ENCODE measurements at places on chromosomes 1 and 21.

GRCh38 chr21:45168522-45168921 is 94.1 kb downstream of the ADARB1 start:
- no peak for DNase-seq

GRCh38 chr1:70376196-70376595 is 21.7 kb upstream of the ANKRD13C start:
- no peak for DNase-seq

- no peak for DNase-seq
These were observed 371.7 kb upstream of the PTBP2 start for GRCh38 chr1:96349896-96350295.

DNA sequence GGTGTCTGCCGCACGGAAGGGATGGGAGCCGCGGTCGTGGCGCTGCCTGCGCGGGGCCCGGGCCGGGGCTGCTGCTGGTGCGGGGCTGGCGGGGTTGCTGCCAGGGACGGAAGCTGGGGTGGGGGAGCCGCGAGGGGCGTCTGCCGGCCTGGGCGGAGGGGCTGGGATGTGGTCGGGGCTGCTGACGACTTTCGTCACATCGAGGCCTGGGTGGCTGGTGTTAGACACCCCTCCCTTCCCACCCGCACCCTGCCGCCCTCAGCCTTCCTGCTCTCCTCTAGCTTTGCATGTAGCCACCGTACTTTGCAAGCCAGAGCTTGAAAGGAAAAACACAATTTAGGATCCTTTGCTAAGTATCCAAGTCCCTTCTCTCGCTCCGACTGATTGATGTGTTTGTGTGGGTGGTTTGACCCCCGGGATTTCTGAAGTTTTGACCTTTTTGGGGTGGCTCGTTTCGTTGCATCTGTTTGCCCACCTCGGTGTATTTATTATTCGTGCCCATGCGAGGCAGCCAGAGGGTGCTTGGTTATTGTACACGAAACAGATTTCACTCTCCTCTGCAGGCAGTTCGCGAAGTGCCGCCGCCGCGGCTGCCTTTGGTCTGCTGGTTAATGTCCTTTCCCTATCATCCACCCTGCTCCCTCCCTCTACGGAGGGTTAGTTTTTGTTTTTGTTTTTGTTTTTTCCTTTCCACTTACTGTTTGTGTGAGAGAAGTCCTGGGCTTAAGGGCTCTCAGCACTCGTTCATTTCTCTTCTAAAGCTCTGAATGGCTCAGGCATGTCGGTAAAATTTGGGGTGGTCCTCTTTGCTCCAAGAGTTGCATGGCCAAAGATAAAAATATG is 868 bp downstream of the C1orf21 start:
- peak; percentile 45 for DNase-seq

- DNase-seq: no peak
These were observed 54.2 kb downstream of the CD58 start for GRCh38 chr1:116516631-116517030.

DNA sequence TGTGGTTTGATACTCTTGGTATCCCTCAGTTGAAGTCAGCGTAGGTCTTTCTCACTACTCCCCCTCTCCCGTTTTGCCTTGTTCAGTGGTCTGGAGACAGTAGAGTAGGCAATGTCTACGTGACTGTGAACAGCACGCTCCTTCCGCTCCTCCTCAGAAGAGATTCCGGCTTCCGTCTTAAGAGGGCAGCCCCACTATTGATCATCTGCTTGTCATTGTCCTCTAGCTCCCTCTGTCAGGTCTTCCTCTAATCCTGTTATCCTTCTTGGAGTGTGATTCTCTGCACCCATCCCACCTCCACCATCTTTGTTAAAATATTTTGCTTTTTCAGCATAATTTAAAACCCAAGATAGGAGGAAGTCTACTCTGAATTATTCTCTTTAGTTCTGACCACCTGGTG is 129.9 kb upstream of the KCNK2 start:
- peak; percentile 13 for DNase-seq

DNA sequence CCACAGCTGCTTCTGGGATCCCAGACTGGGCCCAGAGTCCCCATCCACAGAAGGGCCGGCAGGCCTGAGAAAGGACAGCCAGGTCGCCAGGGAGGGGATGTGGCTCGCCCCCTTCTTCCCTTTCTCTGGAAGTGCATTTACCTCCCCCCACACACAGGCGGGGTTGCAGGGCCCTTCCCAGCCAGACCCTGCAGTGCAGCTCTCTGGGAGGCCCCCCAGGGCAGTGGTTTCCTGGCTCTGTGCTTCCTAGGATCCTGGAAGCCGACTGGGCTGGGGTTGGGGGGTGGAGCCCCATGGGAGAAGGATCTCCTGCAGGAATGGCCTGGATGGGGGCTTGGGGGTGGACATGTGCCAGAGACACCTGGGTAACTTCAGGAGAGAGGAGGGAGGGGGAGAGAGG is 4.2 kb upstream of the COL6A1 start:
- no peak for DNase-seq

GRCh38 chr1:225617479-225617878 is 35.4 kb downstream of the ENAH start:
- DNase-seq: peak; percentile 63

DNA sequence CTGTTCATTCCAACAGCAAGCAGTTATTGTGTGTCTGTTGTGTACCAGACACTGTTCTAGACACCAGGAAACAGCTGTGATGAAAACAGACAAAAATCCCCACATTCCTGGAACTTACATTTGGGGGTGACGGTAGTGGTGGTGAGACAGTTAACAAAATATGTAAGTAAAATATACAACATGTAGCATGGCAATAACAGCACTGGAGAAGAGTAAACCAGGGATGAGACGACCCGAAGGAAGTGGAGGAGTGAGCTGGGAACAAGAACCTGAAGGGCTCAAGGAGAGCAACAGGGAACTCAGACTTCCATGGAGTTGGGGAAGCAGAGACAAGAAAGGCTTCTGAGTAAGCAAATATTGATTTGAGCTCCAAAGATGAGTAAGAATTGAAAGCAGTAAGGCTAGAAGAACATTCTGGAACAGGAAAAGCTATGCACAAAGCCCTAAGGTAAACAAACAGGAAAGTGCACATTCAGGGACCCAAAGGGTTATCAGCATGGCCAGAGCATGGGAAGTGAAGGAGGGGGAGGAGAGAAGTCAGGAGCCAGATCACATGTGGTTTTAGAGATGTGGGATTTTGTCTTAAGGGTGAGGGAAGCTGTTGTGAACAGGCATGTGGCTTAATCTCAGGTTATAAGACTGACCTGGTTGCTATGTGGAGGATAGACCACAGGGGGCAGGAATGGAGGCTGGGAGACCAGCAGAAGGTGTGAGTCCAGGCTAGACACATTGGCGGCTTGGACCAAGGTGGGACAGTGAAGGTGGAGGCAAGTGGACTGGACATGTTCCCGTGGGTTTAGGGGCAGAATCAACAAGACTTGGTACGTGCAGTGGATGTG is 7.3 kb downstream of the CSF1 start:
- peak; percentile 15 for DNase-seq

- DNase-seq: no peak
These were observed 2.1 kb upstream of the RAB3GAP2 start for GRCh38 chr1:220274251-220274855.

- DNase-seq: no peak
These were observed 1.4 kb downstream of the TOMM20 start for GRCh38 chr1:235127203-235127602.

DNA sequence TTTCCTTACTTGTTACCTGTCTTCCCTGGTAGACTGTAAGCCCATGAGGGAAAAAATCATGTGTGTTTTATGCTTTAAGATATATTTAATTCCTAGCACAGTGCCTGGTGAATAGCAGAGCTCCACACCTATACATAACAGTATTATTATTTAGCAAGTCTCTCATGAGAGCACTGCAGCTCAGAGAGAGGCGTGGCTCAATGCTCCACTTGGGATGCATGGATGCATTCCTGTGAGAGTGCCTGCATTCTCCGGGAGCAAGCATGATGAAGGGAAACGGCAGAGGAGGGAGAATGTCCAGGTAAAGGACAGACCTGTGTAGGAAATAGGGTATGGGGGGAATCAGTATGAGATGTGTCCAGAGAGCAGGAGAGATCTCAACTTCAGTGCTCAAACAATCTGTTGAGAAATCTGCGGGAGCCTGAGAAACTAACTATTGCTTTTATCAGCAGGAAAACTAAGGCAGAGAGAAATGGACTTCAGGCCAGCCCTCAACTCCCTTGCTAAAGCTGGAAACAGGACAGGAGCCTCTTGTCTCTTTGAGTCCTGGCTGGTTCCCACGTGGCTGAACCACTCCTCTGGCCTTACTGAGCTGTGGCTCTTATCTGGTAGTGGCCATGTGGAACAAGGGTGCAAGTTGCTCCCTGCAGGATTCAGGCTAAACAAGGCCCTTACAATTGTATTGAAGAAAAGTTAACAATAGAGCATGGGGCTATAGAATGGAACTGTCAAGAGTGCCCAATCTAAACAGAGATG is 113.1 kb downstream of the KCNN3 start:
- no peak for DNase-seq

DNA sequence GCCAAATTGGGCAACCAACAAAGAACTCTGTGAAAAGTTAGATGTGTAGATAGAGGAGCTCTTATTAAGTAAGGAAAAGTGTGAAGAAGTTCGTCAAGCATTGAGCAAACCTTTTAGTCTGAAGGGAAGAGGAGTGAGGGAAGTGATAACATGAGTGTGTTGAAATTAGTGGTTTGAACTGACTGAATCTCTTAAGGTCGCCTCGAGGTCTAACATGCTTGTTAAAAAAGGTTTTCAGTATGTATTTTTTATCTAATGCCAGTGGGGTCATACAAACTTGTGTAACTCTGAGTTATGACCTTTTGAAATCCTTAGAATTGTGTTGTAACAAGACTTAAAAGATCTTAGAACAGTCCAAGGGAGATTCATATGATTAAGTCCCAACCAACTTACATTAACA is 34.1 kb downstream of the SOAT1 start:
- DNase-seq: peak; percentile 4

DNA sequence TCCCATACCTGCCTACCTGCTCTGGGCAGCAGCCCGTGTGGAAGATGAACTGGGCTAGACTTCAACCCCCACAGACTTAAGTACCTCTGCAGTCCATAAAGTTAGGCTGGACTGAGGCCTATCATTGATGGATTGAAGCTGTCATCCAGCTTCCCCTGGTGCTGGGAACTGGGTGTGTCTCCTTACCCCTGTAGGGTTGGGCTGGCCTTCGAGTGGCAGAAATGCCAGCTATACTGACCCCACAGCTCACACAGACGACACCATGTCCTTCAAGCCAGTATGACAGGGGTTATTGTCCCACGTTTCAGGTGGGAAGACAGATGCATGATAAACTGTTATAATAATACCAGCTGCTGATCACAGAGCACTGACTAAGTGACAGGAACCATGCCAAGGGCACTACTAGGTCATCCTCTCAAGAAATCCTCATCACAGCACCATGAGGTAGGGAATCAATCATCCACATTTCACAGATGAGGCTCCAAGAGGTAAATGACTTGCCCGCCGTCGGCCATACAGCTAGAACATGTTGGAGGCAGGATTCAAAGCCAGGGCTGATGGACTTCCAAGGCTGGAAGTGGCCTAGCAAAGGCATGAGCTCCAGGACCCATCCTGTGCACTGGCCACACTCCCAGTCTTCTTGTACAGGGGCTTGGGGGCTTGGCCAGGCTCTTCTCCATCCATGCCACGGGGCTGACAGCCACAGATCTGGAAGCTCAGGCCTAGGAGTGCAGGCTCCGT is at the start of gene BEST4:
BEST4 (minus strand) TSS at position 51 of the 741 bp plus-strand sequence. CDS start 465 bp downstream, outside the sequence.
- DNase-seq: no peak

GRCh38 chr1:84853741-84854721 is 39.0 kb downstream of the LPAR3 start:
- DNase-seq: peak; percentile 88

DNA sequence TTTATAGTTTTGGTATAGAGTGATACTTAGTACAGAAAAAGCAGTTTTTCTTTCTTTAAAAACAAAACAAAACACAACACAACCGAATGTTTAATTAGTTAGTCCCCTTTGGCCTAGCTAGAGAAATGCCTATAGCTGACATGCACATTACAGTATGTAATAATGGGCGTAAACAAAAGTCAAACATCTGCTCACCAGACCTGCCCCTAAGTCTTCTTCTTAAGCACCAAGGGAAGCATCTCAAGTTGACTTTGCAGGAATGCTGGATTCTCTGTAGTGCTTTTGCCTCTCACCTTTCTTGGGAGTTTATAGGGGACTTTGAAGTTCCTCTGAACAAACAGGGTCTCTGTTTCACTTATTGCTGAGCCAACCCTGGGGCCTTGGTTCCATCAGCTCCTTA is 143.7 kb downstream of the TM2D1 start:
- no peak for DNase-seq

DNA sequence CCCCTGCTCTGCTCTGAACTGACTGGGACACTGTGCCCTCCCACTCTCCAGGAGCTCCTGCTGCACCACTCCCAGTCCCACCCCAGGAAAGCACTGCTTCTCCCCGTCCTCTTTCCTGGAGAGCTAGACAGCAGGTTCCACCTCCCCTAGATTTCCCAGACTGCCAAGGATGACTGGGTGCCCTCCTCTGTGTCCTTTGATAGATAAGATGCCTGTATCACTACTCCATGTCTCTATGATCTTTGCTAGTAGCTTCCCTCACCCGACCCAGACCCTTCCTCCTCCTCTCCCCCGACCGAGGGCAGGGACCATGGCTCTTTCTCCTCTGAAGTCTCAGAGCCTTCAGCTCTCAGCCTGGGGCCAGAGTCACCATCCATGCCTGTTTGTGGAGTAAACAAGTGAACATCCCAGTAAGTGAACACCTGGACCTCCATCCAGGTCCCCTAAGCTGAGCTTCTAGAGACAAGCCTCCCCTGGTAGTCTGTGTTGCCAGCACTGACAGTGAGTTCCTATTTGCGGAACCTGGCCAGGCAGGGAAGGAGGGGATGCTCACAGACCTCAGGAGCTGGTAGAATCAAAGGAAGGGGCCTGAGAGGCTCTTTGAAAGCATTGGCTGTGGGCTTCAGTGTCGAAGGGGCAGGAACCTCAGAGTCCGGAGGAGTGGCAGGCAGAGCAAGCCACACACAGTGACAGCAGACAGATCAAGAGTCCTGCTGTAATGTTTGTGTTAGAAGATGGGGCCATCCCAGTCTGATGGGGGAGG is 104.0 kb downstream of the PAX7 start:
- DNase-seq: no peak

GRCh38 chr1:119329541-119330461 is 38.8 kb upstream of the HAO2 start:
- no peak for DNase-seq

GRCh38 chr1:205001162-205001561 is 41.9 kb upstream of the CNTN2 start:
- DNase-seq: no peak

- DNase-seq: no peak
These were observed at the start of gene FNDC5 for GRCh38 chr1:32870615-32871363. Gene FNDC5 (minus strand): TSS chr1:32870912.

- no peak for DNase-seq
These were observed 3.1 kb downstream of the ASCL5 start for GRCh38 chr1:201123866-201124265.

- DNase-seq: peak; percentile 29
These were observed 1.5 kb downstream of the MORC3 start for GRCh38 chr21:36321325-36322082.

GRCh38 chr1:221670081-221670480 is 71.8 kb downstream of the DUSP10 start:
- no peak for DNase-seq
